ENCODE measurements at places on chromosomes 7 and 10.

- no peak for DNase-seq
Measured at GRCh38 chr7:74569501-74570075, 87.9 kb upstream of the GTF2I start.

DNA sequence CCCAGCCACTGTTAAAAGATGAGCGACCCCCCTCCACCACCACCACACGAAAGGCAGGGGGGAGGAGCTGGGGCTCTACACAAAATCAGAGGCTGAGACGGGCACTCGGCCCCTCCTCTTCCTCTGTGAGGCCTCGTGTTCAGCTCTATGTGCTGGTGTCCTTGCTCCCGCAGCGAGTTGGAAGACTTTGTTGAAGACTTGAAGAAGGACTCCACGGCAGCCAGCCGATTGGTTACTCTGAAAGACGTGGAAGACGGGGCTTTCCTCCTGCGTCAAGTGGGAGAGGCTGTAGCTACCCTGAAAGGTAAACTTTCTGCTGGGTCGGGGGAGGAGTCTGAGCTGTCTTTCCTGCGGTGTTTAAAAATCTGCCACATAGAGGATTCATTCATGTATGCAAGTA is 203.7 kb downstream of the ARHGAP21 start:
- DNase-seq = no peak

DNA sequence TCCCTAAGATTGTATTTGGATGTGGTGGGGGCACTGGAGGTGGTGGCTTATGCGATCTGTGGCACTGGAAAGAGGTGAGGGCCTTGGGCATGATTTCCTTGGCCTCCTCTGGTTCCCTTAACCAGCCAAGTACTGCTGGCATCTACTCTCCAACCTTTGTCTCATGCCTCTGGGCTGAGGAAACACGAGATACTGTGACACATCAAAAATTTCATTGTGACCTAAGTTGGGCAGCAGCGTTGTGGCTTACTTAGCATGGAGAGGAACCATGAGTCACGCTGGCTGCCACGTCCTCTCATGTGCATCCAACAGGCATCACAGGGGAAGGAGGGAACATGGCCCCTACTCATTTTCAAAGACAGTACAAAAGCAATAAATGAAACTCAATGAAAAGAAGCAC is 29.7 kb upstream of the GSDME start:
- DNase-seq = no peak

- no peak for DNase-seq
Measured at GRCh38 chr10:48805848-48806247, 121.2 kb downstream of the WDFY4 start.

GRCh38 chr10:52098130-52098529 is 216.0 kb upstream of the DKK1 start:
- no peak for DNase-seq

GRCh38 chr10:68327889-68328786 is 3.7 kb upstream of the HNRNPH3 start:
- DNase-seq = no peak

- no peak for DNase-seq
Measured at GRCh38 chr7:4700577-4701235, 18.6 kb downstream of the FOXK1 start.

- no peak for DNase-seq
Measured at GRCh38 chr7:143914938-143915652, 13.1 kb upstream of the TCAF1 start.

- no peak for DNase-seq
Measured at GRCh38 chr7:106954840-106955239, 89.7 kb upstream of the PRKAR2B start.

GRCh38 chr10:127279334-127279774 is 83.0 kb upstream of the INSYN2A start:
- DNase-seq = no peak

- DNase-seq = no peak
Measured at GRCh38 chr7:5230265-5231067, 40.4 kb downstream of the WIPI2 start.

DNA sequence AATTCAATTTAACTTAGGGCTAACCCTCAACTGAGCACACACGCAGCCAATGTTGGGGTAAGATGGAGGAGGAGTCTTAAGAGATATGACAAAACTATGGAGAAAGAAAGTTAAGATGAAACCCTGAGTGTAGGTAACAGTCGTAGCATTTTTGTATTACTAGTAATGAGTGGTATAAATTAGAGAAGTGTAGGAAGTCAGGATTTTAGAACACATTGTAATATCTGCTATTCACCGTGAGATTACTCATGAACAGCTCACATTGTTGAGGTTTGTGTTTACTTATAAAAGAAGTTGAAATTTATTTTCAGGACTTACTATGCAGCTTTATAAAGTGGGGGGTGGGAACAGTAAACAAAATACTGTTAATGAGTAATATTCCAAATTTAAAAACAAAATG is 107.2 kb downstream of the ARHGAP21 start:
- no peak for DNase-seq
